Endothelial cell of umbilical vein (primary cell): ENCODE measurements at places on chromosomes 7 and 10. TPM values are rescaled to one million over a fixed set of nuclear protein-coding genes. Genes with fewer than 3 reads are reported as not detected.
A peak's percentile ranks its signal among the peaks of the same experiment; 100 is the strongest.

DNA sequence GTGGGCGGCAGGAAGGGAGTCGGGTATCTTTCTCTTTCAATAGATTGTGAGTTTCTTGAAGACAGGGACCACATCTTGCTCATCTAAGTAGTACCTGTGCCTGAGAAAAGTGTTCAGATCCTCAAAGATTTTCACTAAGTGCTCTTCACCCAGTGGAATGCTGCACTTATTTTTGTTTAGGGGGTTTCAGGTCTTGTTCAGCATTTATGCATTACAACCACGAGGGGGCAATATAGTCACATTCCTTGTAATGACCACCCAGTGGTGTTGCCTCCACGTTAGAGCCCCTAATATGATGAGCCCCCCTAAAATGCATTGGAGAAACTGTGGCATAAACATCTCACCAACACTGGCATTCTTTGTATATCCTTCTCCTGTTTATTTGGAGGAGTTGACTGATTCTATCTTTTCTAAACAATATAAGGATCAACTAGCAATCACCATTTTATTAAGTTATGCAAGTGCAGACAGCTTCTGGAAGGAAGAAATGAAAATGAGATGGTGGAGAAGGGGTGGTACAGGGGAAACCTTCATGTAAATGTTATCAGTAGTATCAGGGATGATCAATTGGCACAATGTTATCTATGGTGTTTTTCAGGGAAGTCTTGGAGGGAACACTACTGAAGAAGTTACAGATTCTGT lies 3.1 kb upstream of the PAPSS2 start:
- H3K27me3 ChIP-seq: no peaks in the 10 kb centered on the region
- H3K4me1 ChIP-seq: peaks cover 38% of the 10 kb centered on the region
- no peaks in the 10 kb centered on the region for H3K36me3 ChIP-seq
- peak overlapping the region; percentile 71 for H3K27ac ChIP-seq
- DNase-seq: peak; percentile 78

- no peaks in the 10 kb centered on the region for H3K4me1 ChIP-seq
- H3K27me3 ChIP-seq: peaks cover 2% of the 10 kb centered on the region
- no peak for DNase-seq
- H3K4me3 ChIP-seq: no peak overlapping the region
- no peak overlapping the region for H3K27ac ChIP-seq
These were observed 9.9 kb upstream of the GNAI1 start for GRCh38 chr7:80124526-80125264.

Gene OAT
- total RNA-seq: 90.1 and 90.8 TPM in 2 replicates

- H3K27ac ChIP-seq: no peak overlapping the region
- no peaks in the 10 kb centered on the region for H3K27me3 ChIP-seq
- DNase-seq: no peak
- H3K4me1 ChIP-seq: no peaks in the 10 kb centered on the region
These were observed 397.5 kb upstream of the GALNT17 start for GRCh38 chr7:70734411-70734810.

DNA sequence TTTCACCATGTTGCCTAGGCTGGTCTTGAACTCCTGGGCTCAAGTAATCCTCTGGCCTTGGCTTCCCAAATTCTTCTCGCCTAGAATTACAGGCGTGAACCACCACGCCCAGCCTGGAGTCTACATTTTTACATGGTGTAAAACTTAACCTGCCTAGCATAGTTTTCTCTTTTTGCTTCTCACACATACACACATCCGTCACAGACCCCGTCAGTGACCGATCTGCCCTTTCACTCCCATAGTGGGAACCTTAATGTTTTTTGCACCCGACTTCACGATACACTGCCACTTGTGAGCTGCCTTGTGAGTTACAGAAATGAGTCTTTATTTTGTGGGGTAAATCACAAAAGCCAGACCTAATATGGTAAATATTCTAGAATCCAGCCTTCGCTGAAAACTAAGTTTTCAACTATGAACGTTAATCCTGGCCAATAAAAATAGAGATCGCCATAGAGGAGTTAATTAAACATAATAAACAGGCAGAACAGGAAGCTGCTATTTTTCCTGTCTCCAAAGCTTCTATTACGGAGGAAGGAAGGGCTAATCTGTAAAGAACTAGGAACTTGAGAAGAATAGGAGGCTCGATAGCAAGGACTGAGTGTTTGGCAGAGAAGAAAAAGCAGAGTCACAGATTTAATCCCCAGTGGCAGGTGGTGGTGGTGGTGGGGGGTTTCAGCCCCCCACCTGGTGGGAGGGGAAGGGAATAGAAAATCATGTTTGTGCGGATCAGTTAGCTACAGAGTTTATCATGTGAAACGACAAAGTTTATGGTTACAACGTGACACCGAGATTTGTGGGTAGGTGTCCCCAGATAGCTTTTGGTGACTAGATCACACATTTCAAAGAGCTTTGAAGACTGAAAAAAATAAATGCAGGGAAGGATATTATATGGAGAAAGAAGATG lies 14.7 kb upstream of the FAM171A1 start:
- H3K27me3 ChIP-seq: no peaks in the 10 kb centered on the region

DNA sequence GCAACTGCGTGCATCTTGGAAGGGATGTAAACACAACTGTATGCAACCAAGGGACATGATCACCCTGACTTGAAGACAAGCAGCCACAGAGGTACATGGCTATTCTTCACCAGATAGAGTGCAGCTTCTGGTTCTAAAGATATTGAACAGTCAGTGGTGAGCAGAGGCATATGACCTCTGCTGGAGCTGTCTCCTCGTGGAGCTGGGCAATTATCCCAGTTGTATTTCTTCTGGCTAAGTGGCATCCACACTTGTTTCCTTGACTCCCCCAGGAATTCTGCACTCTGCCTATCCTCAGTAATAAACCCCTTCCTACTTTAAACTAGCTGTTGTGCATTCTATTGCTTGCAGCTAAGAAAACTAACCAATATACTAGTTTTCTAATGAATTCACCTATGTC lies 216.8 kb downstream of the THSD7A start:
- H3K36me3 ChIP-seq: no peaks in the 10 kb centered on the region
- no peak overlapping the region for H3K27ac ChIP-seq
- no peak overlapping the region for H3K4me3 ChIP-seq

Gene ALOX5
- total RNA-seq: not detected in 2 replicates

DNA sequence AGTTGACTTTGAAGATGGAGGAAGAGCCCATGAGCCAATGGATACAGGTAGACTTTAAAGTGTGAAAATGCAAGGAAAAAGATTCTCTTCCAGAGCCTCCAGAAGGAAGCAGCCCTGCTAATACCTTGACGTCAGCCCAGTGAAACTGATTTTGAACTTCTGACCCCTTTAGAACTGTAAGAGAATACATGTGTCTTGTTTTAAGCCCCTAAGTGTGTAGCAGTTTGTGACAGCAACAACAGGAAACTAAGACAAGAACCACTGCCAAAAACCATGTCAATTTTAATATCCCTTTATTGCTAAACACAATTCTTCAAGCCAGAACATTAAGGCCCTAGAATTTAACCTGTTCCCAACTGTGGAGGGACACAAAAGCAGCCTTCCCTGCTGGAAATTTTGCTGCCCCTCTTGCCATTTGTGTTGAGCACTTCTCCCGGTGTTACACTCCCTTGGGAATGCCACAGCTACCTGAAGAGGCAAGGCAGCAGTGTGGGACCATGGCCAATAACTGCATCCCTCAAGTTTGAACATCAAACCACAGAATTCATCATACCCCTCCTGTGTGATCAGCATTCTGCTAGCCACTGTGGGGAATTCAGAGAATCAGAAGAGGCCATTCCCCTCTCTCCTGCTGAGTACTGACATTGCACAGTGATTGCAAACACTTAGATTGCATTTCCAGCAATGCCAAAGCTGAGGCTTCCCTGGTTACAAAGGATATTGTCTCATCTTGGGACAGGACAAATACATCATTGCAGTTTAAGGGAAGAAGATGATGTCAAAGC lies 12.3 kb upstream of the CCDC172 start:
- no peak overlapping the region for H3K4me3 ChIP-seq
- no peaks in the 10 kb centered on the region for H3K4me1 ChIP-seq
- no peaks in the 10 kb centered on the region for H3K36me3 ChIP-seq
- H3K27ac ChIP-seq: no peak overlapping the region

- H3K4me1 ChIP-seq: peaks cover 20% of the 10 kb centered on the region
- H3K36me3 ChIP-seq: no peaks in the 10 kb centered on the region
These were observed 89.6 kb downstream of the FOXL3 start for GRCh38 chr7:379456-380138.

DNA sequence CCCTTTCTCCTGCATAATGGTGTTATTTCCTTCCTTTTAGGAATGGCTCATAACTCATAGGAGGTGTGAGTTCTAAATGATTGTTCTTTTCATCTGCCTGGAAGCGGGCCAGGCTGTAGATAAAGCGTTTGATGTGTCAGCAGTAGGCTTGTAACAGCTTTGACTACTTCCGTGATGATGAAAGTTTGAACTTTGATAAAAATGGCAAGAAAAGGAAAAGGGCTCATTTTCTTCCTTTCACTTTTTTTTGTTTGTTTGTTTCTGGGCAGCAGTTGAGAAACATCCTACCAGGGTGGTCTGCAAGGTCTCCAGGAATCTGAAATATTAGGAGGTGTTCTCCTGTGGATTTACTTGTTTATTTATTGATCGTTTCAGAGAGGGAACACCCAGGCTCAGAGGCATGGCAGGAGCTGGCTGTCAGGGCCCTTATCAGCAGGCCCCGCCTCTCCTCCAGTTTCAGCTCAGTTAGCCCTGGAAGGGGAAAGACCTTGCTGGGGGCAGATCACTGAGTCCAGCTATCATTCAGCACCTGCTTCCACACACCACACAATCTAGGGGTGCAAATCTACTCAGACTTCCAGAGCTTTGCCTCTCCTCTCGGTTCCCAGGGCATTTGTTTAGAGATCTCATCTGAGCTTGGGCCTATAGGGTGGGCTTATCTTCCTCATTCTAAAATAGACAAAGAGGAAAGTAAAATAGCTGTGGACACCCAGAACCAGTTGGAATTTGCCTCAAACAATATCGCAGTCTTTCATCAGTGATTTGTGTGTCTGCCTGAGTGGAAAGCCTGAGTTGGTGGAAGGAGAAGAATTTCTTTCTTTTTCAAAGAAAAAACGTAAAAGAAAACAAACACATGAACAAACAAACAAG lies 130.9 kb downstream of the BMPER start:
- H3K36me3 ChIP-seq: no peaks in the 10 kb centered on the region
- H3K4me3 ChIP-seq: no peak overlapping the region
- H3K27me3 ChIP-seq: no peaks in the 10 kb centered on the region
- DNase-seq: peak; percentile 94
- H3K4me1 ChIP-seq: peaks cover 18% of the 10 kb centered on the region
- peak overlapping the region; percentile 58 for H3K27ac ChIP-seq

GRCh38 chr7:101927802-101928201 lies 110.4 kb downstream of the CUX1 start:
- peak overlapping the region; percentile 5 for H3K27ac ChIP-seq
- H3K4me1 ChIP-seq: peaks cover 5% of the 10 kb centered on the region
- DNase-seq: peak; percentile 55
- no peak overlapping the region for H3K4me3 ChIP-seq

DNA sequence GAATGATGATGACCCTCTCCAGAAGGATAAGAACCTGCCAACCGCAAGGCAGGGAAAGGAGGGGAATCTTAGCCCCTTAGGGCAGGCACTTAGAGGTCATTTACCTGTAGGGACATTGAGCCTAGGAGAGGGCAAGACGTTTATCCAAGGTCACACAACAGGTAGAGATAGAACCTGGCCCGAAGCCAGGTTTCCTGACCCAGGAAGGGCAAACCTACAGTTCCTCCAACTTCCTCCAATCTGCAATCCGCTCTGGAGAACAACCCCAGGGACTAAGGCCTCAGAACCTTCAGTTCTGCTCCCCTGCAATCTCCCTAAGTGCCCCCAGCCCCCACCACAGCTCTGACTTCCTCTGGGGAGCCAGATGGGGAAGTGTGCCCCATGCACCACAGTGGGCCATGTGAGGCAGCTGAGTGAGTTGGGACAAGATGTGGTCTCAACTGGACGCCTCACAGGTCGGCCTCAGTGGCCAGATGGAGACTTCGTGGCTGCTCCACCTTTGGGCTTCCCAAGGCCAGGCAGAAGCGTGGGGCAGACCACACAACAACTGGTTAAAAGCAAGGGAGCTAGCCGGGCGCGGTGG lies 1.4 kb upstream of the PSAP start:
- H3K4me1 ChIP-seq: peaks cover 17% of the 10 kb centered on the region
- DNase-seq: no peak
- H3K27me3 ChIP-seq: no peaks in the 10 kb centered on the region
- H3K36me3 ChIP-seq: no peaks in the 10 kb centered on the region
- H3K27ac ChIP-seq: no peak overlapping the region

DNA sequence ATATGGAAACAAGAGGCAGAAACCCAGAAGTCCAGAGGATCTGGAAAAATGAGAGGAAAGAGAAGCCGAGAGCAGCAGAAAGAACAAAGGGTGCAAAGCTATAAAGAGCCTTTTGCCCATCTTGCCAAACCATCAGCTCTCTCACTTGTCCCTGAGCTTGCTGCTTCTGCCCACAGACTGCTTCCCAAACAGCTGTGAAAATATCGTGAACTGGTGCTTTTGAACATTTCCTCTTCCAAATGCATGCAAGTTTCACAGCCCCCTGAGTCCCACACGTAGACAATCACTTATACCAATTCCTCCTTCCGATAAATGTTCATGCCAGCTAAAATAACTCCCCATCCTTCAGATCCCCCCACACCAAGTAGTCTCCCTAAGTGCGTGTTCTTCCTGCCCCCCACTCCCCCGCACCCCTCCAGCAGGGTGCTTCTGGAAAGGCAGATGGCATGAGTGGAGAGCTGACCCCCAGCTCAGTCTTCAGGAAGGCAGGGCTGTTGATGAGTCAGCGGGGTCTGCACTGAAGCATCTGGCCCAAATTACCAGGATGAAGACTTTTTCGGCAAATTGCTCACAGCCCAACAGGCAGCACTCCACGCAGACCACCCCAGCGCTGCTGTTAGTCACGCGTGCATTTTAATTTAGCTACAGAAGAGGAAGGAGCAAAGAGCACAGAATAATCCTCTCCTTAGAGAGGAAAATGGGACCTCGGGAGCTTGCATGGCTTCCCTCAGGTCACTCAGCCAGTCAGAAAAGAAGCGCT lies 76.1 kb upstream of the KCNMA1 start:
- no peak overlapping the region for H3K27ac ChIP-seq
- no peak overlapping the region for H3K4me3 ChIP-seq
- H3K36me3 ChIP-seq: no peaks in the 10 kb centered on the region
- DNase-seq: no peak
- H3K4me1 ChIP-seq: peaks cover 3% of the 10 kb centered on the region

Gene UPK3BL2
- 29.8 and 30.6 TPM in 2 replicates for total RNA-seq

DNA sequence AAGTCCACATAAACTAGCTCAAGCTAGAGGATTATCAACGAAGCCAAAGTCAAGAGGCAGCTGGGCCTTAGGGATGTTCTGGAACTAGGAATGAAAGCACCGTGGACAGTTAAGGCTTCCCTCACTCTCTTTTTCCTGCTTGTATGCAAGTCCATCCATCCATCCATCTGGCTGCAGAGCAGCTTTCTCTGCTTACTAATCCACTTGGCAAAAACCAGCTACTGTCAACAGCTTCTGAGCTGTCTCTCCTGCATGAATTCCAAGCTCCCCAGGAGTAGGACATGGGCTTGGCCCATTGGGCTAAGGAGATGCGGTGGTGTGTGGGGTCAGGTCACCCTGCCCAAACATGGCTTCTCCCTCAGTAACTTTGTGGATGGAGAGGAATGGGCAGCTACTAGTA lies 66.2 kb downstream of the NAMPT start:
- no peaks in the 10 kb centered on the region for H3K36me3 ChIP-seq
- no peak overlapping the region for H3K4me3 ChIP-seq
- H3K4me1 ChIP-seq: peaks cover 46% of the 10 kb centered on the region
- peak overlapping the region; percentile 42 for H3K27ac ChIP-seq
- no peak for DNase-seq
- no peaks in the 10 kb centered on the region for H3K27me3 ChIP-seq

Gene ANKRD22
- total RNA-seq: not detected in 2 replicates

Gene COG5
- 42.4 and 45.3 TPM in 2 replicates for total RNA-seq

GRCh38 chr7:66642932-66643331 lies 14.3 kb downstream of the KCTD7 start:
- no peaks in the 10 kb centered on the region for H3K27me3 ChIP-seq
- no peak overlapping the region for H3K27ac ChIP-seq
- no peaks in the 10 kb centered on the region for H3K36me3 ChIP-seq
- H3K4me1 ChIP-seq: no peaks in the 10 kb centered on the region
- DNase-seq: no peak

Gene MICALL2
- total RNA-seq: 46.3 and 58.7 TPM in 2 replicates
